ENCODE measurements at places on chromosomes 3 and 15. TPM values are rescaled to one million over a fixed set of nuclear protein-coding genes. Genes with fewer than 3 reads are reported as not detected.

The ZBTB38 gene
- total RNA-seq, result 238 TPM

The ERC2 gene
- 1.3 TPM for total RNA-seq

The FOXL2NB gene
- not detected for total RNA-seq

The TRIM42 gene
- not detected for total RNA-seq

The GOLGA6B gene
- total RNA-seq, result not detected

The ITGA11 gene
- 8.5 TPM for total RNA-seq

The IFT122 gene
- 43.2 TPM for total RNA-seq

GRCh38 chr3:111677007-111677392 lies 81.9 kb upstream of the ZBED2 start:
- no peak for DNase-seq

GRCh38 chr15:30072630-30073029 lies 10.1 kb upstream of the GOLGA8J start:
- DNase-seq, result no peak

GRCh38 chr3:97674461-97674860 lies 90.1 kb upstream of the ARL6 start:
- no peak for DNase-seq

DNA sequence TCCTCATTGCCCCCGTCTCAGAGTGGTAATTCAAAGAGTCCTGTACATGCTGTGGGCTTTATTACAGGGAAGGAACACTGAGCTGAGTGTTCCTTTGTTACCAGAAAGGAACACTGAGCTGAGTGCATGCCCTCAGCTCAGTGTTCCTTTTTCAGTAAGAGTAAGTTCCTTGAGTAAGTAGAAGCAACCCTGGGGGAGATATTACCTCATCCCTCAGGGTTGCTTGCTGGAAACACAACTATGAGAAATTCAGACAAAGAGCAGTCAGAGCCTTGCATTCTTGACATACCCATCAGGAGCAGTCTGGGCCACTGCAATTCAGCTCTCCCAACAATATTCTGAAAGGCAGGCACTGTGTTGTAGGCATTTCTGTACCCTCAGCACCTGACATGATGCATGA lies 17.0 kb downstream of the CHRM5 start:
- peak; percentile 37 for DNase-seq

DNA sequence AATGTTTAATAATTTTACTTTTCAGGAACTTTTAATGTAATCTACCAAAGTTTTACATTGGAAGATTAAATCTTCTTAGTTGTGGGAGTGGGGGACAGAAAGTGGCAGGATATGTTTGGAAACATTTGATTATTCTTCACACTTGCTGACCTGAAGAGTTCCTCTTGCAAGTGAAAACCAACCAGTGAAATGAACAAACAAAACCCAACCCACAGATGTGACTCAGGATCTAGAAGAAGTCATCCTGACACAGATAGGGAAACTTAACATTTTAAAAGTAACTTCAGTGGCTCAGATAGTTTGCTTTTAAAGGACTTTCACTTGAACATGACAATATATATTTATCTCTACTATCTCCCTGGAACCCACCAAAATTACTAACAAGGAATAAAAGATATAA lies 55.4 kb downstream of the ASTE1 start:
- no peak for DNase-seq

DNA sequence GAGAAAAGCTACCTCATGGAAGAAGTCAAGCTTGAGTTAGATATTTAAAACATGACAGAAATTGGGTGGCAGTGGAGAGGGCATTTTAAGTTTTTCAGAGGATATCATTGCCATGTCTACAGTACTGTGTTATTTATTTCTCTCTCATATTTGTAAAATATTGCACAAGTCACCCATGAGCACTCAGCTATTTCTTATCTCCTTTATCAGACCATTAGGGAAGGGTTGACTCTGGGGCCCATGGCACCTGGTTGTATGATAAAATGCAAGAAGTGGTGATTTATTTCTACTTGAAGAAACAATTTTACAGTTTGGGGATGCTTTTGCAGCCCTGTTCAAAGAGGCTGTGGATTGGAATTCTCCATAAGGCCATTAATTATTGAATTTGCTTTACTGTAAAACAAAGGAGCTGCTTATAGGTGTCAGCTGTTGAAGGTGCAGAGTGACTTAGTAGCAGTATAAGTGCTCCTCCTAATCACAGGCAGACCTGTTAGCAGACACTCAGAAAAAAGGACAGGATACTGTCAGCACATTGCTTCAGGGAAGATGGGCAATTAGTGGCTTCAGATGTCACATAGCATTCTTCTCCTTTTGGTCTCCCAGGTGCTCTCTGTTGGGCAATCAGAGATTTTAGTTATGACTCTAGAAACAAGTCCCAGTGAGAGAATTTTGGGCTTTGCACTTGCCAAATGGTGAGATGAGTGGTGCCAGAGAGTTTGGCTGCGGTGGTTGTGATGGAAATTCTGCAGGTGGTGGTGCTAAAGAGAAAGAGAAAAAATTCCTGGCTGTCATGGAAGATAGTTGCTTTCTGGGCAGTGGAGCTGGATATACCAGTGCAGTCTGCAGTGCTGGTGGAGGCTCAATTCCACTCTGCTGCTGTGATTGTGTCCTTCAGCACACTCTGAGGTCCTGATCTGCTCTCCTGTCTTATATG lies 129.7 kb upstream of the ROPN1 start:
- no peak for DNase-seq

GRCh38 chr3:150169330-150169940 lies 198.7 kb upstream of the PFN2 start:
- no peak for DNase-seq

DNA sequence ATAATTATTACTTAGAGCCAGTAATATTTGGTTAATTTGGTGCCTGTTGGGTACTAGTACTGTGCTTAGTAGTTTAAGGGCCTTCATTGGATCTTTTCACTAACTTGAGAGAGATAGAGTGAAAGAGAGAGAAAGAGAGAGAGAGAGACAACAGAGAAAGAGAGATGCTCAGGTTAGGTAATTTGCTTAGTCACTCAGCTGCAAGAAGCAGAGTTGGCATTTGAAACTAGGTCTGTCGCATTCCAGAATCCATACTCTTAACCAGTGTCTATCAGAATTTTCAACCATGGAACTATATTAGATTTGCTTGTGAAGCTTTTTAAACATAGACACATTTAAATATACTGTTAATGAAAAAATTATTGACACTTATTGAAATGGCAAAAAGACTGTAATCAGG lies 31.1 kb upstream of the NUDT16 start:
- no peak for DNase-seq

DNA sequence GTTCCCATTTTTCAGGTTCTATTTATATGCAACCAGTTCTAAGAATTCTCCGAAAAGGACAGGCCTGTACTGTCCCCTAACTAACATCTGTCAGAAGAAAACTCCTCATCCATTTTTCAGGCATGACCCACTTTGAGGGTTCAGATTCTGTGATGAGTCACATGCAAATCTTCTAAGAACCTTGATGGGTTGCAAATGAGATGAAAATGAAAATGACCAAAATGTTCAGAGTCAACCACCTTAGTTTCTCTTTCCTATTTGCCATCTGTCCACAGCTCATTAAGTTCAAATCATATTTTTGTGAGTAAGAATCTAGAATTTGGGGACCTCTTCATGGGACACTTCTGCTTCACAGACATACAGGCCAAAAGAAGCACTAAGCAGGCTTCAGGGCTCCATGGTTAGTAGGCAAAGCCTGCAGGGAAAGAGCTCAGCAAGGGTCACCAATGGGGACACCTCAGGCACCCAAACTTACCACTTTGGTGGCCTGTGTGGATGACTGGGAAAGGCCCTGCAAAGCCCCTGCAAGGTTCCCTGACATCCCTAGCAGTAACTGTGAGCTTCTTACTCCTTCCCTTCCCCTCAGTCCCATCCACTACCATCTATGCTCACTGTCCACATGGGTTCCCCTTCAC lies 122.0 kb downstream of the WDR76 start:
- DNase-seq, result no peak

- DNase-seq, result peak; percentile 55
These were observed 15.3 kb upstream of the ADIPOQ start for GRCh38 chr3:186826976-186827857.

GRCh38 chr3:95775486-95776094 lies 1038.8 kb upstream of the EPHA6 start:
- DNase-seq, result no peak

GRCh38 chr3:130686833-130687232 lies 59.8 kb downstream of the PIK3R4 start:
- no peak for DNase-seq

DNA sequence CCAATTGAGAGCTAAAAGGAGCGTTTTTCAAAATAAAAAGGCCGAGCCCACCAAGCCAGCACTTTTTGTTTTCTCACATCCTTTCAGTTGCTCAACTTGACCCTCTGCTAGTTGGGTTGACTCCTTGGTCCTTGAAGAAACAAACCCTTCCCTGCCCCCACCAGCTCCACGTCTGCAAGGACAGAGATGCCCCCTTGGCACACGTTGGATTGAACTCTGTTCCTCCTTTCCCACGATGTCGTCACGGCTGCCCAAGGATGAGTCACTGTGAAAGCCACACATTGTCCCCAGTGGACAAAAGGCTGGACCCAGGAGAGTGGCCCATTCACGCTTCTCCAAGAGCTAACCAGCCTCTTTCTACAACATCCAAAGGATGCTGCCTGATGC lies 43.0 kb upstream of the SPATA12 start:
- no peak for DNase-seq

DNA sequence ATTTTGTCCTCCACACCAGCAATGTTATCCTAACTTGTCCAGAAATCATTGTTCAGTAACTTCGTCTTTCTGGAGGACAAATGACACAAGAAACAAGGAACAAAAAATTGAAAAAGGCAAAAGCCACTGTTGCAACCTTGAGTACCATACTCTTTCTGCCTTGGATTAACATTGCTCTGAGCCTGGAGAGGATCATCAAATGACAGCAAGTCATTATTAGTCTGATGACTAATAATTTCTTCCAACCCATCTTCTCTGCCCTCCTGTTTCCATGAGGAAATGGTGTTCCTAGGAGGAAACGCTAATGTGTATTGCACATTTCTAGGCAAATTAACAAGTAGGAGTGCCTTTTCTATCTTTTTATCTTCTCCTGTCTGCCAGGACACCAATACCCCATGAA lies 153.9 kb downstream of the PCCB start:
- DNase-seq, result no peak

DNA sequence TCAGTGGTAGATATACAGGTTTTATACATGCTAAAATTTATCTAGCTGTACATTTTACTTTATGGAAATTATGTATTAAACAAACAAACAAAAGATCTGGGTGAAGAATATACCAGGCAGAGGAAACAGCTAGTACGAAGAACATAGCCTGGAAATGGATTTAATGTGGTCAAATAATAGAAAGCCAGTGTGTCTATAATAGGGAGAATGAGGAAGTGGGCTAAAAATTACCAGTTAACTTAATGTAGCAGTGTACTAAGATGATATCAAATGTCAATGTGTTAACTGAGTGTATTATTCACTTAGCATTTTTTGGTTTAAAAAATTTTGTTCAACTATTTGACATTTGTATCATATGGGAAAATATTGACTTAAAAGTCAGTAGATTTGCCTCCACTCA lies 22.8 kb upstream of the SLC15A2 start:
- no peak for DNase-seq

GRCh38 chr3:9986230-9986725 lies 363 bp downstream of the EMC3 start:
- no peak for DNase-seq

DNA sequence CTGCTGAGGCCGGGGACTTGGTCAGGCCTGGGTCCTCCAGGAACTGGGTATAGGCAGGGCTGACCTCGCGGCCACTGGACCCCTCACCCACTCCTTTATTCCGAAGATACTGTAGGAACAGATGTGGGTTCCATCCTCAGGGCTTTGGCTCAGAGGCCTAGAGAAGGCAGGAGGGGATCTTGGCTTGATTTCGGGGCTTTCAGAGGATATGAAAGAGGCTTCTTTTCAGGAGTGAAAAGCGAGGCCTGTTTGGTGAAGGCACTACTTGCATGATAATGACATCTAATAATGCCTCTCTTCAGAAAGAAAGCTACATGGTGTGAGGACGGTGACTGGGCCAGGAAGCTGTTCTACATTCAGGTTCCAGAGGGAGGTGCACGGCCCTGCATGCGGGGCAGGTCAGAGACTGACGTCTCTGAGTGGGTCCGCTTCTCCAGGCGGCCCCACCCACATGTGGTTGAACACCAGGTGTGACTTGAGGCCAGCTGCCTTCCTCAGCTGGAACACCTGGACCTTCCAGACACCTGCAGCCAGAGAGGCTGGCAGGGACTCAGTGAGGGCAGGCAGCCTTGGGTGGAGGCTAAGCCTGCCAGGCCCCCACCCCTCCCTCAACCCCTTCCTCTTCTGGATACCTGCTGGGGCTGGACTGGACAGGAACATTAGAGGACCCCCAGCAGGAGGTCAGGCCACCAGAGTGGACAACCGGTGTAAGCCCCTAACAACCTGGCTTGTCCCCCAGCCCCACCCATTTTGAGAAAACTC lies 31.1 kb upstream of the HHATL start:
- no peak for DNase-seq

DNA sequence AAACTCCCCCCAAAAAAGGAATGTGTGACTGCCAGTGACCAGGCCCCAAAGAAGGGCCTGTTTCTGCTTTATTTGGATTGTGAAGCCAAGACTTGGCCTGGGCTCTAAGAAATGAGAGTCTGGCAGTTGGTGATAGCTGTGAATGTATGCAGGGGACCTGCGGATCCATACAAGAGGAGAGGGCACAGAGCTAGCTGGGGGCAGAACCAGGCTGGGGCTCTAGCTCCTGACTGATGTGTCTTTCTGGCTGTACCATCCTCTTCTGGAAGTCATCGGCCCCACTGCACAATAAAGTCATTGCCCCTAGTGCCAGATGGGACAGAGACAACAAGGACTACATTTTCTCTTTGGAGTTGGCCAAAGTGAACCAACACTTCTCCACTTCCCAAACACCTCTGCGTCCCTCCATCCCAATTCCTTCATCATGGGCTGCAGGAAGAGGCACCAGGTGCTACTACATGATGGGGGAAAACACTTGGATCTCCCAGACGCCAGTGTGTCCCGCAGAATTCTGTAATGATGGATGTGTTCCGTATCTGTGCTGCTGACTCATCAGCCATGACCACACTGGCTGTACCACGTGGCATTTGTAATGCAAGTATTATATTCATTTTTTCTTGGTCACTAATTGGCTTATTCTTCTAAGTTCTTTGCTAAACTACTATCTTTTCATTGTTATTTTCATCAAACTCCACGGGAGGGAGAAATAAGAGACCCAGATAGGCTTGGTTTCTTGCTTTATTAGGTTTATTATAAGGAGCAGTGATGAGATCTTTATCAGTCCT lies 1.7 kb upstream of the PLA2G4F start:
- DNase-seq, result no peak

DNA sequence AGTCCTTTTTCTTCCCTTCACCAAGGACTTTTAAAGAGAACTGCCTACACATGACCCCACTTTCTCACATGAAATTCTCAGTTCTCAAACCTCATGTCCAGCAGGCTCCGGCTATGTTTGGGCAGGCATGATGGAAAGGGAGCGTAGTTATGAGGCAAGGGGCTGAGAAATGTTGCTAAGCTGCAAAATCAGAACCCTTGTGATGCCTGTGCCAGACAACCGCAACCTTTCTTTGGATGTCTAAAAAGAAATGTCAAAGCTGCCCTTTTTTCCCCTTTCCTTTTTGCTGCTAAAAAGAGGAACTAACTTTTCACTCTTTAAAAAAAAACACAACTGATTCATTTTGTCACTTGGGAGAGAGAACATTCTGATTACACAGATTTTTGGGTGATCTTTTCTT lies 19.2 kb downstream of the GNB4 start:
- no peak for DNase-seq

- no peak for DNase-seq
These were observed 29.8 kb downstream of the FBXL22 start for GRCh38 chr15:63626955-63627354.

GRCh38 chr3:119297169-119297568 lies 3.0 kb downstream of the ARHGAP31 start:
- no peak for DNase-seq

GRCh38 chr3:33791477-33792166 lies 6.8 kb upstream of the PDCD6IP start:
- no peak for DNase-seq

All from breast epithelium (tissue), 4 donors.